Activated CD4-positive, alpha-beta memory T cell treated with anti-CD3 and anti-CD28 coated beads for 36 hours (primary cell): ENCODE measurements at places on chromosomes 11 and 22.

DNA sequence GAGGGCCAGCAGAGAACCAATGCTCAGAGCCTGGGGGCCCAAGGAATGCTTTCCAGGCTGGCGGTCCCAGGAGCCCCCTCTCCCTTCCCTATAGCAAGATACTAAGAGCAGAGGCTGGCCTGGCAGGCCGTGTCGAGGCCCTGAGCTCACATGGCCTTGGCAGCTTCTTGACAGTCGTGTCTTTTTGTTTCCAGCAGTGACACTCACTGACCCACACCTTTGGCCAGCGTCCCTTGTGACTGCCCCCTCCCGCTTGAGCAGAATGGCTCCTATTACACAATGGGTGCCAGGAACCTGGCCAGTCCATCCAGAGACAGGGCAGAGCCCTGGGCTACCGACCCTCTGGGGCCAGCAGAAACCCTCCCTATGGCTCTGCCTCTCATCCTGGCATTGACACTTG, 6.4 kb upstream of the CCND1 start:
- DNase-seq: no peak

DNA sequence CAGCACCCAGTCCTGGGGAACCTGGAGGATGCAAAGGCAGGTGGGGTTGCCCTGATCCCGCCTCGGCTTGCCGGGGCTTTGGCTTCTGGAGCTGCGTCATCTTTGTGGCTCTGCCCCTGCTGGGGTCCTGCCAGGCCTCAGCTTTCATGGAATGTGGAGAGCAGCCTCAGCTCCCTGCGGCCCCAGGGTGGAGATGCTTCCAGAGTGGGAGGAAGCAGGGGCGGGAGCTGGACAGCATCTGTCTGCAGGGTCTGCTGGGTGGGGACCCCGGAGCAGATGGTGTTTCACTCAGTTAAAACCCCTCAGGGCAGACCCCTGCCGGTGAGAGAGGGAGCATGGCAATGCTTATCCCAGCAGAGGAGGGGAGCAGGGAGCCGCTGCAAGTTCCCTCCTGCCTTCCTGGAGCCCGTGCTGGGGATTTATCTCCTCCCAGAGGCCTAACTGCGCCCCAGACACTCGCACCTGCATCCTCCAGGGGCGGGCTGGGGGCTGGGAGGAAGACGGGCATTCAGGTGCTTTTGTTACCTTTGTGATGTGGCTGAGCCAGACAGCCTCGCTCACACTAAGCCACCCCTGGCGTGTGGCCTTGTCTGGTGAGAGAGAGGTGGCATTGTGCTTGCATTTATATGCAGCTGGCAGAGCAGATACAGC, 15.7 kb downstream of the GRIK4 start:
- no peak for DNase-seq

DNA sequence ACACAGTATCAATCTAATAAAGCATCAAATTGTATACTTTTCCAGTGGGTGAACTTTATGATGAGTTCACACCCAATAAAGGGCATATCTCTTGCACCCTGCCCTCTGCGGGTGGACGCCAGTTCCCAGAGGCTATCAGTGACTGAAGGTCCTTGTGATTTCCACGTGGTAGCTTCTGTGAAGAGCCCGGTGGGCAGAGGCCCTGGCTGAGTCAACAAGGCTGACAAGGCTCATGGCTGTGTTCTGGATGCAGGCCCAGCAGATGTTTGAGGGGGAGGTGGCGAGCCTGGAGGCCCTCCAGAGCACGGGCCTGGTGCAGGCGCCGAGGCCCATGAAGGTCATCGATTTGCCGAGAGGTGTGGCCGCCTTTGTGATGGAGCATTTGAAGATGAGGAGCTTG, 71.4 kb downstream of the PIWIL3 start:
- DNase-seq: no peak

GRCh38 chr11:72294616-72295395, 50.8 kb upstream of the PHOX2A start:
- no peak for DNase-seq

DNA sequence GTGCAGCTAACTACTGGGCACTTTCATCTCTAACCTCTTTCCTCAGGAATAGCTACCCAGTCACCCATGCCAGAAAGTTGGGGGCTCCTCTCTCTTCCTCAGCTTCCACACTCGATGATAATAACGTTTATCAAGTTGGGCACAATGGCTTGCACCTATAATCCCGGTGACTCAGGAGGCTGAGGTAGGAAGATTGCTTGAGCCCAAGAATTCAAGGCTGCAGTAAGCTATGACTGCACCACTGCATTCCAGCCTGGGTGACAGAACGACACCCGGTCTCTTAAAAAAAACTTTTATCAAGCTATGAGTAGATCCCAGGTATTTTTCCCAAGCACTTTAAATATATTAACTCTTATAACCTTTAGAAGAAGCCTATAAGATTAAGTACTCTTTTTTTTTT, 2.0 kb downstream of the SF3A1 start:
- DNase-seq: no peak

DNA sequence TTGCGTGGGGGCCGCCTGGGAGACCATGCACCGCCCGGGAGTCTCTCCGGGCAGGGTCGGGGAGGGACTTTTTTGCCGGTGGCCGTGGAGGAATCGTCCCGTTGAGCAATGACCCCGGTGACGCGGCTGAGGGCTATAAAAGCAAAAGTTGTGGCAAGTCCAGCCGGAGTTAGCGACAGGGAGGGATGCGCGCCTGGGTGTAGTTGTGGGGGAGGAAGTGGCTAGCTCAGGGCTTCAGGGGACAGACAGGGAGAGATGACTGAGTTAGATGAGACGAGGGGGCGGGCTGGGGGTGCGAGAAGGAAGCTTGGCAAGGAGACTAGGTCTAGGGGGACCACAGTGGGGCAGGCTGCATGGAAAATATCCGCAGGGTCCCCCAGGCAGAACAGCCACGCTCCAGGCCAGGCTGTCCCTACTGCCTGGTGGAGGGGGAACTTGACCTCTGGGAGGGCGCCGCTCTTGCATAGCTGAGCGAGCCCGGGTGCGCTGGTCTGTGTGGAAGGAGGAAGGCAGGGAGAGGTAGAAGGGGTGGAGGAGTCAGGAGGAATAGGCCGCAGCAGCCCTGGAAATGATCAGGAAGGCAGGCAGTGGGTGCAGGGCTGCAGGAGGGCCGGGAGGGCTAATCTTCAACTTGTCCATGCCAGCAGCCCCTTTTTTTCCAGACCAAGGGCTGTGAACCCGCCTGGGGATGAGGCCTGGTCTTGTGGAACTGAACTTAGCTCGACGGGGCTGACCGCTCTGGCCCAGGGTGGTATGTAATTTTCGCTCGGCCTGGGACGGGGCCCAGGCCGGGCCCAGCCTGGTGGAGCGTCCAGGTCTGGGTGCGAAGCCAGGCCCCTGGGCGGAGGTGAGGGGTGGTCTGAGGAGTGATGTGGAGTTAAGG, at the start of gene NEAT1:
Gene NEAT1, plus strand, starts transcription at position 166 of the 883 bp plus-strand sequence.
- peak; percentile 97 for DNase-seq

DNA sequence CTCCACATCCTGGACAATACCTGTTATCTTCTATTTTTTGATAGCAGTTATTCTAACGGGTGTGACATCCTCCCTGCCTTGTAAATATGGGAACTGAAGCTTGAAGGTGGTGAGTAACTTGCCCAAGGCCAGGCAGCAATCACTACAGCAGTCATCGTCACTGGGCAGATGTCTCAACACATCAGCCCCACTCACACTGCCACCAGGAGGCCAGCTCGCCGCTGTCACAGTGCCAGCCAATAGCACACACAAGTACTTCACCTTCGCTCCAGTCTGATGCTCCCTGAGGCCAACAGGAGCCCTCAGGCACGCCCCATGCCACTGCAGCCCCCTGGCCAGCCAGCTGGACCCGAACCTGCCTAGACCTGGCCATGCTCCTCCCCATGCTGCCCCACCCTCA, 4.9 kb upstream of the TTLL1 start:
- no peak for DNase-seq
